ENCODE measurements at places on chromosomes 4 and X.
A peak's percentile ranks its signal among the peaks of the same experiment; 100 is the strongest.

DNA sequence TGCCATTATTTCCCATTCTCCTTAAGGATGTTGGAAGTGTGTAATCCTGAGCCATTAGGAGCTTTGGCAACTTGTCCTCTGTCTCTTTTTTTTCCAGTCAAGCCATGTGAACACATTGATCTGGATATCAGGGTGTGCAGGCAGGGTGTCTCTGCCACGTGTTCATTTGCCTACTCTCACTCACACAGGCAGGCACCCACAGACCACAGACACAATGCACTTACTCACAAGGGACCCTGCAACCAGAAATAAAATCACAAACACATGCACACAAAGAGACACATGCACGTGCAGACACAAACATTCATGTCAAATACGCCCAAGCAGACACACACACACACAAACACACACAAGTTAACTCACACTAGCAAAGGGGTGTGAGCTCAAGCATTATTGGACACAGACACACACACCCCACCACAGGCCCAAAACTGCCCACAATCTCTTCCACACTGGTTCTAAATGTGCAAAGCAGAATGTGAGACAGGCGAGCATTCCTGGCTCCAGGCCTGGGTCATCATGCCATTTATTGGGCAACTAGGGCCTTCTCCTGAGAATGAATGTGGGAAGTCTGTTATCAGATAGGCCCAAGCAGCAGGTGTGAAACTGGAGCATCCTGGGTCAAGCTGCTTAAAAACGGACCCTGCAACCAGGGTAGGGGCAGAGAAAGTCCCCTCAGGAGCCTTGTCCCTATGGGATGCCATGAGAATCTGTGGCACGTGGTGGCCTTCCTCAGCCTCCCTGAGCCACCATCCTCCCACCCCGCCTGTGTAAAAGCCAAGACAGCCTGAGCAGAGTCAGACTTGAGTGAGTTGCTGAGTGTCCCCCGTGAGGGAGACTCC, 63.4 kb downstream of the NBDY start:
- no peak for DNase-seq

GRCh38 chr4:173417833-173418232, 18.9 kb upstream of the SCRG1 start:
- DNase-seq: no peak

DNA sequence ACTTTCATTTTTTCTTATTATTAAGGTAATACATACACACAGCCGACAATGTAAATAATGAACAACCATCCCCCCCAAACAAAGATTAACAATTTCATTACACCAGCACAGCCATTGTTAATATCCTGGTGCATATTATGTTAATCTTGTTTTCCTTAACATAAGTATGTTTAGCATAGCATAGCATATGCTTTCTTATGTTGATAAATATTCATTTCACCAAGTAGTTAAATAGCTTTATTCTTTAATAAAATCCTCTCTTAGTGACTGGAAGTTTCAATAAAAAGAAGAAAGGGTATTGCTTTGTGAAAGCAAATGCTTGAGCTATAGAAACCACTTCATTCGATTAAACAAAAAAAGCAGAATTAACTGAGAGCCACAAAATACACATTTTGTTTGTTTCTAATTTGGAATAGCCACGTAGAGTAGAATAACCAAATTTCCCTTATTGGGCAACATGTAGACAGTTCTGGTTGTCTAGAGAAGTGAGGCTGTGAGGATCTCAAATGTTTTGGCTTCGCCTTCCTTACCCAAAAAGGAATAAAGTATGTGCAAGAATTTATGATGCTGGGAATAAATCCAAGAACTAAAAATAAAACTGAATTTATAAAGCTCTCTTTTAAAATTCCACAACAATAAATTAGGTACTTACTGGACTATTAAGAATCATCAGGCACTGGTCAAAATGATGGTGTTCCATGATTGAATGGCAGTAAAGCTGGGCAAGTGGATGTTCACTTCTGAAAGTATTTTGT, 118.0 kb downstream of the PDE5A start:
- DNase-seq: no peak

- DNase-seq: no peak
Observed at GRCh38 chrX:108064613-108065012, 19.7 kb downstream of the VSIG1 start.

- no peak for DNase-seq
Observed at GRCh38 chrX:53288189-53288588, 6.8 kb upstream of the IQSEC2 start.

DNA sequence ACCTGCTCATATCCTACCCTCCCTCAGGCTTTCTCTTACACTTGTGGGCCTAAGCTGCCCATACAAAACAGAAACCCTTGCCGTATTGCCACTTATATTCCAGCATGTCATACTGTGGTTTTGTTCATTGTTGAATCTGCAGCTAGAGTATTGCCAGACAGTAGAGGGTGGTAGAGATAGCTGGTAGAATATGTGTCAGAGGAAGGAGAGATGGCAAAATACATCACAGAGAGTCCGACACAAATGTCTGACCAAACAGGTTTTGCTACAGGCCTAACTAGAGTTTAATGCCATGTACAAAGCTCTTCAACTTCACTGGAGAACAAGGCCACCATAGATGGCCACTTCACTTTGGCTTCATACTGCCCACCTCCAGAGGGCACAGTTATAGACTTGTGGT, 160.1 kb downstream of the EFHC2 start:
- no peak for DNase-seq

DNA sequence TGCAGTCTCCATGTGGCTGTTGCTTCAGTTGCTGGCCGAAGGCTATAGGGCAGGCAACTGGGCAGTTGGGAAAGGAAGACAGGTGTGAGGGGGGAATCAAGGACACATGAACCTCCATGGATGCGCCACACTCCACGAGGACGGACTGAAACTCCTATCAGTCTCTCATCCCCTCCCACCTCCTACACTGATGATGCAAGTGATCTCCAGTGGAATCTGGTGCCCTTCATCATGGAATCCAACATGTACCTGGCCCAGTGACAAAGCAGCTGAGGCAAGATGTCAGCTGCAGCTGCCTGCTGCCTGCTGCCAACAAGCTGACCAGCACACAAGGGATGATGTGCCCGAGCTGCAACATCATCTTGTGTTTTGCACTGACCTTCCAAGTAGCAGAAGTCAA, 26.0 kb upstream of the MGST2 start:
- no peak for DNase-seq

DNA sequence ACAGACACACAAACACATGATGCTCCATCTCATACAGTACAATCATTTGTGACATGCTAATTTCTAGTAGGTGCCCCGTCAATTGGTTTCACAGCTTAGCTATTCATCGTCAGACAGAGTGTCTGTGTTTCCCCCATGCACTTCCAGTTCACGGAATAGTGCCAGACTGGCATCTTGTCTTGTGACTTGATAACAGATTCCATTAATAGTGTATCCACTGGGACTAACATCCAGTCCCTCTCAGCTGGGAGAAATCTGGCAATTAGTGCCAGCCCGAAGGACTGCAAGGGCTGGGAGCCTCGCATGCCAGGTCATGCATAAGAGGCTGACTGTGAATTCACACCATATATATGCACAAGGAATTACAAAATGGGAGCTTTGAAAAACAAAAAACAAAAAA, 20.2 kb upstream of the GATB start:
- DNase-seq: no peak

DNA sequence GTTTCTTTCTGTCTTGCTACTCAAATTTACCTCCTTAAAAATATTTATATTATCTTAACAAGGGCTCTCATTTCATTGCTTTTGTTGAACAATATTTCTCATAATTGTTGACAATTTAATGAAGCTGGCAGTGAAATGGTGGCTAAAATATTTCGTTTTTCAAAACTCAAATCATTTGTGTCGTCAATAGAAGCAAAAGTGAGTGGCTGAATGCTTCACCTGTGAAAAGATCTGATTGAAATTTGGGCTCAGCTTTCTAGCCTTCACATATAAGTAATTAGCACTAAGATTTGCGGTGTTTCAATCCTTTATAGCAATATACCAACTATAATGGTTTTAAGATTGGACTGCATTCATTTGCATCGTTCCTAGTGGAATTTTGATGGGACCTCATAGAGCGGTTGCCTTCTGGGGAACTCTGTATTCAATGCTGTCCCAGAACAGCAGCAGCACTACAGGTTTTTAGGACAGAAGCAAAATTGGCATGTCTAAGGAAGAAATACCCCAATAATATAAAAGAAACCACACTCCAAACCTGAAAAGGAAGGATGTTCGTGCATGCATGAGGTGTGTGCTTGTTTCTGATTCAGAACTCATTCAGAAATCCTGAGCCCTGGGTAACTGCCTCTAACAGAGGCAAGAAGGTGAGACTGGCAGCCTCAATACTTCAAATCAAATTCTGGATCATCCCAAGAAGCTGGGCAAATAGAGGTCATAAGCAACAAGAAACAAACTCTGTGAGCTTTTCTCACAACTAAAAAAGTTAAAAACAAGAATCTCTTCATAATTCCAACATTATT, 2.5 kb downstream of the CXCL1 start:
- DNase-seq: no peak

DNA sequence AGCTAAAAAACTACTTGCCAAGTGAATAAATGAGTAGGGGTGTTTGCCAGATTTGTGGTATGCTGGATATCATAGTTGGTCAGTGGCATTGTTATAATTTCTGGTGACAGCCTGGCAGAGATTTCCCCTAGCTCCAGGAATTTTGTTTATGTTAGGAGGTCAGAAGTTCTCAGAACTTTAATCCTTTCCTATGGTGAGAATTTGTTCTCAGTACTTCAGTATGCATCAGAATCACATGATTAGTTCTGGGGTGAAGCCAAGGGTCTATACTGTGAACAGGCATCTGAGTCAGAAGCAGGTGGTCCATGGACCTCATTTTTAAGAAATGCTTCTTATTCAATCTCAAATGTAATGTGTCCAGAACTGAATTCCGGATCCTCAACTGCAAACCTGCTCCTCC, 10.5 kb downstream of the RASSF6 start:
- no peak for DNase-seq

- no peak for DNase-seq
Observed at GRCh38 chr4:163701916-163702315, 207.4 kb downstream of the TMA16 start.

DNA sequence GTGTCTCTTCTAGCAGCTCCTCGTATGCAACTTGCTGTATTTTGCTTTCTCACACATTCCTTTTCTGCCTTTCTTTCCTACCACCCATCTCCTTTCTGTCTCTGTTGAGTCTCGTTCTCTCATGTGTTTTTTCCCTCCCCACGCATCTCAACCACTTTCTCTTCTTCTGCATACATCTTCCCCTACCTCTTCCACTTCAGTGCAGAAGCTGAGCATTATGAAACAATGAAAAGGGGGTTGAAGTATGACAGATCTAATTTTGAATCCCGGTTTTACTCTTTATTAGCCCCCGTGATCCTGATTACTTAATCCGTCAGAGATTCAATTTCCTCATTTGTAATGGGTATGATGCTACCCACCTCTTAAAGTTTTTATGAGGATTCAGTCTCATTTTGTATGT, 7.3 kb downstream of the FAM241A start:
- no peak for DNase-seq

- DNase-seq: peak; percentile 82
Observed at GRCh38 chrX:71107762-71108360, 1.3 kb upstream of the CXorf65 start.

DNA sequence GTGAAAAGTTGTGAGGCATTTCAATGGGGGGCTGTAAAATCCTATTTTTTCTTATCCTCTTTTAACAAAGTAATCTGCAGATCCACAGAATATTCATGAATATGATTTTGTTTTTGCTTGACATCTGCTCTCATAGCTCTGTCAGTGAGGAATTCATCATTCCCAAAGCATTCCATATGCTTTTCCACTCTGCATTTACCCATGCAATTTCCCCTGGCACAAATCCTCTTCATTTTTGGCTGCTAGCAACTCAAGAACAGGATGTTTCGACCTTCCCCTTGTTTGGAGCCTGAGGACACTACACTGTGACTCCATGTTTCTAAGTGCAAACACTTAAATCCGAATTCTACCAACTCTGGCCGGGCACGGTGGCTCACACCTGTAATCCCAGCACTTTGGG, 48.5 kb downstream of the KLHL15 start:
- no peak for DNase-seq

- no peak for DNase-seq
Observed at GRCh38 chr4:175884048-175884447, 72.0 kb upstream of the GPM6A start.

DNA sequence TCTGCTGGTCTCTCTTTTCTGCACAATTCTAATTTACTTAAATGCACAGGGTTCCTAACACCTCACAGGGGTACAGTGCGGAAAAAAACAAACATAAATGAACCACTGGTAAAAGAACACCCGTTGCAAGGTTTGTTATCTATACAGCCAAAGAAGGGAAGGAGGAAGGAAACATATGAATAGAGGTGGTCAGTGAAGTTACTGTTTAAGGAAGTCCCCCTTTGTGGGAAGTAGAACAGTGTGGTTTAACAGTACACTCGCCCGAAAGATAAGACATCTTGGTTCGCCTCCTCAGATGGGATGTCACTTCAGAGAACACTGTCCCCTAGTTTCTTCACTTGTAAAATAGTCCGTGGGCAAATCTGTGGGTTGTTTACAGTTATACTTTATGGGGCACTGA, 57.5 kb downstream of the TEC start:
- DNase-seq: peak; percentile 95

GRCh38 chrX:45757272-45757671, 556.6 kb upstream of the DIPK2B start:
- no peak for DNase-seq

GRCh38 chr4:110198049-110198434, 373 bp downstream of the ELOVL6 start:
- DNase-seq: no peak

DNA sequence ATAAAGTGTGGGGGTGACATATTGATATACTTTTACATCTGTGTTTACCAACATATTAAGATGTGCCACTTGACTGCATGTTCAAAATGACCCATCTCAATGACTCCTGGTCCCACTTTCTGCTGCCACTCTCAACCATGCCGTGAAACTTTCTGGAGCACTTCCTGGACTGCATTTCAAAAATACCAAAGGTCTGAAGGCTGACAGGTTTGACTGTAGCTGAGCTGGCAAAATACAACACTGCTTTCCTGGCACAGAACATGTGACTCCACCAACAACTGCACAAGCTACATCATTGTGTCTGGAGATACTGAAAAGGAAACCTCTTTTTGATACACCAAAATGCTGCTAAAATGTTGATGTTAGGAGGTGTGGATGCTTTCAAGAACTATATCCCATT, 184.8 kb downstream of the UNC5C start:
- no peak for DNase-seq

DNA sequence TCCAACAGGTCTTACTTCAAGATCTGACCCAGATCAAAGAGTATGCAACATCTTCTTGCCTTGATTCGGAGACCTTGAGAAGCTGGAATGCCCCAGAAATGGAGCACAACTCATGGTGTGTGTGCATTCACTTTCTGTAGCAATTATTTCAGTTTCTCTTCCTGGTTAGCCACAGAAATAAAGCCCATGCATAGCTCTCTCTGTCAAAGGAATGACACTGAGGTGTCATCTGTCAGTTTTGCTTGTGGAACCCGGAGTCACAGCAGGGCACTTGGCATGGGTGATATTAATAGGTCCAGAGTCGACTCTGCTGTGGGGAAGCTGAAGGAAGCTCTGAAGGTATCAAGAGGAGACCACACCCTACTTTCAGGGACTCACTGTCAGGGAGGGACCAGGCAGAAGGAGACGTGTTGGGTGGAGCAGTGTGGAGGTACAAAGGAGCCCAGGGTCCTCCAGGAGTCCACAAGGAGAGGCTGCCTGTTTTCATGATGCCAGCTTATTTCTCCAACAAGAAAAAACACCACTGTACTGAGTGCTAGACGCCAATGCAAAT, 10.7 kb downstream of the CLNK start:
- DNase-seq: no peak

Measured in hematopoietic multipotent progenitor cell treated with erythropoietin and hydrocortisone succinate and interleukin-3 and kit ligand, for 6 days (in vitro differentiated cells).